ENCODE measurements at places on chromosomes 16 and 17. TPM values are rescaled to one million over a fixed set of nuclear protein-coding genes. Genes with fewer than 3 reads are reported as not detected.

The CBFA2T3 gene
- not detected for total RNA-seq

The CFAP119 gene
- 6.2 TPM for total RNA-seq

The CACNG3 gene
- not detected for total RNA-seq

The MYH1 gene
- not detected for total RNA-seq

The KIF2B gene
- not detected for total RNA-seq

The CDH1 gene
- 0.15 TPM for total RNA-seq

The ABCA3 gene
- total RNA-seq, result 0.34 TPM

The NUTF2 gene
- 200 TPM for total RNA-seq

The SECTM1 gene
- 14.0 TPM for total RNA-seq

The KRTAP2-2 gene
- total RNA-seq, result not detected

The LRRC37A gene
- total RNA-seq, result 0.67 TPM

The ZSCAN10 gene
- total RNA-seq, result not detected

The CLEC3A gene
- not detected for total RNA-seq

The EPOP gene
- 1.2 TPM for total RNA-seq

The HS3ST2 gene
- not detected for total RNA-seq

The TAC4 gene
- total RNA-seq, result not detected

The CCDC200 gene
- total RNA-seq, result not detected

The CES1 gene
- 0.50 TPM for total RNA-seq

The CD300E gene
- total RNA-seq, result not detected

The OR1E2 gene
- total RNA-seq, result not detected

The SOX9 gene
- total RNA-seq, result 9.5 TPM

The TBC1D3E gene
- total RNA-seq, result not detected

The CIBAR2 gene
- total RNA-seq, result not detected

The GAS2L2 gene
- total RNA-seq, result not detected
